CD14-positive monocyte (primary cell): ENCODE measurements at places on chromosomes 5 and 9. TPM values are rescaled to one million over a fixed set of nuclear protein-coding genes. Genes with fewer than 3 reads are reported as not detected.

CDX1 gene
- not detected in 2 replicates for polyA plus RNA-seq

SGTB gene
- 3.5 and 7.6 TPM in 2 replicates for polyA plus RNA-seq

PGM5 gene
- 0.31 and 0.35 TPM in 2 replicates for polyA plus RNA-seq

SLC1A3 gene
- 1.9 and 3.3 TPM in 2 replicates for polyA plus RNA-seq

SPINK7 gene
- not detected for polyA plus RNA-seq

PPP3R2 gene
- not detected in 2 replicates for polyA plus RNA-seq

LCN15 gene
- not detected for polyA plus RNA-seq

BTNL8 gene
- 0.13 and 0.15 TPM in 2 replicates for polyA plus RNA-seq

PCDHGC3 gene
- polyA plus RNA-seq: not detected

SNCAIP gene
- polyA plus RNA-seq: not detected
